Skin of body (tissue), 3 donors: ENCODE measurements at places on chromosomes 13 and 19. TPM values are rescaled to one million over a fixed set of nuclear protein-coding genes. Genes with fewer than 3 reads are reported as not detected.

DNA sequence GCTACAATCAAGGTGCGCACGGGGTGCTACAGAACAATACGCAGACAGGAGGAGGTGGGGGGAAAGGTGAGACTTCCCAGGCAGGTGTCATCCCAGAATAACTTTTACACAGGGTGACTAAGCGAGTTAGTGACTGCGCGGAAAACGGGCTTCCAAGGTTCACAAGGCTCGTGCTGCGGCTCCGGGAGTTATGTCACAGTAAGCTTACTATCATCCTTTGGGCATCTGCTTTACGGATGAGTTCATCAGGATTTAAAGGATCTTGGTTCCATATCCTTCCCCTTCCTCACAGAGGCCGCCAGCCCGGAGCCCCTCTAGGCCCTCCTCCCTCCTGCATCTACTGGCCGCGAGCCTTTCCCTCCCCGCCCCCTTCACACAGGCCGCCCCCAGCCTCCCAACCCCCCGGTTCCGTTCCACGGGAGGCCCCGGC lies 474 bp upstream of the IFT88 start:
- peak; percentile 88 for DNase-seq

- DNase-seq = no peak
These were observed 9.3 kb downstream of the ZNF780A start for GRCh38 chr19:40081411-40081810.

DNA sequence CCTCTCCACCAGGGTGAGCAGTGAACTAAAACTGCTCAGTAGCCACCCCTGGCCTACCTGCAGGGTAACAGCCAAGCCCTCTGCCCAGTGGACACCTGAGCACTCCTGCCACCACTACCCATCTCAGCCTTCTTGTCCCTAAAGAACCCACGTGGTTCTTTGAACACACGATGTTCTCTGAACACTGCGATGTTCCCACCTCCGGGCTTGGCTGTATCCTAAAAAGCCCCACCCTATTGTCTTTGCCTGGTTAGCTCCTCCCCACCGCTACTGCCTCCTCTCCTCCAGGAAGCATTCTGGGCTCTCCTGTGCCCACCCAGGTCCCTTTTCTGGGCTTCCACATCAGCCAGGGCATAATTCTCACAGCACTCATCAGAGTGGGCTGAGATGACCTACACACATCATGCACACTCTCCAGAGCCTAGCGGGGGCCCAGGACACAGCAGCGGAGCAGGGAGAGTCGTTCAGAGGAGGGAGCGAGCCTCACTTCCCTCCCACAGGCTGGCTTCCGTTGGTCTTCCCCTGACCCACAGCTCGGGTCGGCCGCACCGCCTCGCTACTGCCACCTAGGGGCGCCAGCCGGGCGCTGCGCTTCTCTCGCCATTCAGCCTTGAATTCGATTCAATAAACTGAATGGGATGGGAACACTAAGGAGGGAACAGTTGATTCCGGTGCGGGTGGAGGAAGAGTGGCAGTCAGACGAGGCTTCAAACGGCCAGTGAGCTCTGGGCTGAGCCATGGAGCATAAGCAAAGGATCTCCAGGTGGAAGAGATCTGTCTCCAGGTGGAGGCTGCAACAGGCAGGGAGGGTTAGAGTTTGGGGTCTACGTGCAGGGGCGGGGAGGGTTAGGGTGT lies 3.2 kb downstream of the ELAVL1 start:
- DNase-seq = peak; percentile 33

DNA sequence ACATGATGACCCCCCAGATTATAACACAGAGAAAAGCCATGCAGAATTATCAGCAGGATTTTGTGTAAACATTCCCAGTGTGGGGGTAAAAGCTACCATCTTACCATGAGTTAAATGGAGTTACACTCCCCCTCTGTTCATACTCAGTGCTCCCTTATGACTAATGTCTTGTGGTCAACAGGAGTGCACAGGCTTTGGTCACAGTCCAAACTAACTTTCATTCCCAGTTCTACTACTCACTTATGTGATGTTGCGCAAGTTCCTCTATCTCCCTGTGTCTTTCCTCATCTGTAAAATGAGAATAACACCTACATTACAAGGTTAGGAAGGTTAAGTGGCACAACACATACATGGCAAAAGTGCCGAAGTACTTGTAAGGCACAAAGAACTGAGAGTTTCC lies 277.9 kb downstream of the RBM26 start:
- no peak for DNase-seq

DNA sequence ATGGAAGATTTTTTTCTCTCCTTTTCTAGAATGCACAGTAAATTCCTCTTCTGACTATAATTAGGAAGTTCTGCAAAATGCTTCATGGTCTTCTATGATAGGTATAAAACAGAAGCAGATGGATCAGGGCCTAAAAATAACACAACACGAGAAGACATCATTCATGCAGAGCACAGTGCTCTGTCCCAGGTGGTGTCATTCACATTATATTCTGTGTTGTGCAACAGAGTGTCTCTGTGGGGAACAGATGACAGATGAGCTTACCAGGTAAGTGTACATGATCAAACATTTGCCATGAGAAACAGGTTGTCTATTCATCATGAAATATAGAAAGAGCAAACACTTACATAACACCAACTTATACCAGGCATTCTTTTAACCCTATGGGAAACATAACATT lies 288.3 kb downstream of the KCTD12 start:
- no peak for DNase-seq

GRCh38 chr19:4453232-4454179 lies 4.1 kb downstream of the UBXN6 start:
- DNase-seq = no peak

DNA sequence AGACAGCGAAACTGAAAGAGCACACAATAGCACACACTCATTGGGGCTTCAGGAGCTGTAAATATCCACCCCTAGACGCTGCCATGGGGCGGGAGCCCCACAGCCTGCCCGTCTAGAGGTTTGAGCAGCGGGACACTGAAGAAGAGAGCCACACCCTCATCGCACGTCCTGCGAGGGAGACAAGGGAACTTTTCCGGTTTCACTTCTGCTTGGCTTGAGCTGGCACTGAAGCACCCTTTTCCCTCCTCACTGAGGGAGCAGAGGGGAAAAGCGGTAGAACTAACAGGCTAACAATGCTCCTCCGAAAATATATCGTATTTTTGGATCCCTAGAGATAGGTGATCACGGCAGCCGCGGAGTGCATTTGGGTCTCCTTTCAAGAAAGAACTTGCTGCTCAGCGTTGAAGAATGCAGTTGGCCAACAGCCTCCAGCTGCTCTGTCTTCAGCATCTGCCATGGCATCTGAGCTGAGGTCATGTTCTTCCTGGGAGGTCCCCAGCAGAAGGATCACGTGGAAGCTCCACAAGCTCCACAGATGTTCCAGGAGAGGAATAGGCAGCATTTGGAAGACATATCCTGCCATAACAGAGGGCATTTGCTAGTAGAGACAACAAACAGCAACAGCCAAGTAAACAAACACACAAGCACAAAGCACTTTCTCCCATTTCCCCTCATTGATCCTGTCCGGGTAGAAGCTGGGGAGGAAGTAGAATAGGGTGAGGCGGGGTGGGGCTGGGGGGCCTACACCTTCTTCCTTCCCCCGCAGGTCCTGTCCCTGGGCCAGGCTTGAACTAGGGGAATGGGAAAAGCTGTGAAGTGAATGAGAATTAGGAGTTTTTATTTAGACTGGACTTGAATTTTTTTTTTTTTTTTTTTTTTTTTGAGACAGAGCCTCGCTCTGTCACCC lies 44.8 kb upstream of the ALOX5AP start:
- peak; percentile 96 for DNase-seq

DNA sequence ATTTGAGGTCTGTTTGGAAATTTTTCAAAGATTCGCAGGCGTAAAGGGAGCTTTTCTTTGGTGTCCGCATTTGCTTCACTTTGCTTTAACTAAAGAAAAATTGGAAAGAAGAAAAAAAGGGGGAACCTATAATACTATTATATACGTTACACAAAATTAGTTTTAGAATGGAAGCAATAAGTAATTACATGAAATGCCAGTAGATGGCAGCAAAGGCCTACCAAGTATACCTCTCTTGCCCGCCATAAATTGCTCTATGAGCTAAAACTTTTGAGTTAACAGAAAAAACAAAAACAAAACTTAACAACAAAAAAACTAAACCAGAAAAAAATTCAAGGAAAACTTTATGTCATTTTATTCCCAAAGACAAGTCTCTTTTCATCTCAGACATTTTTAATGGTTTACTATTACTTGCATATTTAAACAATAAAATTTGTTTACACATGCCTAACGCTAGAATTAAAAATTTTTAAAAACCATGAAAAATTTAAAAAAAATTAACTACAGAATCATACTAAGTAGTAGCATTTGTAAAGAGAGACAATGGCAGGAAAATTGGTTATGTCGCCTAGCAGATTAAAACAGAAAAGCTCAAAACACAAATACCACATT lies 271.4 kb downstream of the NALCN start:
- no peak for DNase-seq

GRCh38 chr19:12873891-12874745 lies 7.1 kb downstream of the DNASE2 start:
- DNase-seq = no peak

DNA sequence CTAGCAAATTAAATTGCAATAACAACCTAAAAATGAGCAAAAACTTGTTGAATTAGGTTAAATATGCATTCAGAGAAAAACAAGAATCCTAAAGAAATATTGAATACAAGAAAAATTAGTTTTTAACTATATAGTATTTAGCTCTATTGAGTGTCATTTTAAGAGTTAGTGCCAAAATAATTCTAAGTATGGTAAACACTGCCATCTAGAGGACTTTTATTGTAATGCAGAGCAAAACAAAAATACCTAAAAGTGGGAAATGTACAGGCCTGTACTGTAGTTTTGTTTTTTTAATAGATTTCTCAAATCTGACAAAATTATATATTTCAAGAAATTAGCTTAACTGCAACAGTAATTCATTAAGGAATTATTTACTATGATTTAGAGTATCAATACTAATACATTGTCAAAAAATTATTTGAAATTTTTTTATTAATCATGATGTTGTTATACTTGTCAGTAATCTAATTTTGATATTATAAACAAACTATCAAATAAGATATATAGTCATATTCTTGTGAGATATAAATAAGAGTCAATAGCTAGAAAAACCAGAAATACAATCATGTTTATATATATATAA lies 8.2 kb upstream of the PCDH9 start:
- peak; percentile 17 for DNase-seq

The LYPD5 gene
- 16.0 TPM for total RNA-seq
